LoVo (cell line): ENCODE measurements at places on chromosomes 1 and 21.

DNA sequence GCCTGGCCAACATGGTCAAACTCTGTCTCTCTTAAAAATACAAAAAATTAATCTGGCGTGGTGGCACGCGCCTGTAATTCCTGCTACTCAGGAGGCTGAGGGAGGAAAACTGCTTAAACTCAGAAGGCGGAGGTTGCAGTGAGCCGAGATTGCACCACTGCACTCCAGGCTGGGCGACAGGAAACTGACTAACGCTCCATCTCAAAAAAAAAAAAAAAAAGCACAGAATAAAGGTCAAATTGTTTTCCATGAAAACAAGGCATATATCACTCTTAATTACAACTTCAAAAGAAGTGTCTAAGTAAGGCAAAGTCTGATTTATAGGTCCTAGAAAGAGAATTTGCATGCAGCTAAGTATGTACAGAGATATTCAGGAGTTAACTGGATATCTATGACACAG lies 25.6 kb downstream of the EYA3 start:
- no peak for DNase-seq

- peak; percentile 37 for DNase-seq
Observed at GRCh38 chr1:91846007-91846638, 39.8 kb downstream of the TGFBR3 start.

- no peak for DNase-seq
Observed at GRCh38 chr1:22551591-22551990, 11.7 kb upstream of the EPHA8 start.

DNA sequence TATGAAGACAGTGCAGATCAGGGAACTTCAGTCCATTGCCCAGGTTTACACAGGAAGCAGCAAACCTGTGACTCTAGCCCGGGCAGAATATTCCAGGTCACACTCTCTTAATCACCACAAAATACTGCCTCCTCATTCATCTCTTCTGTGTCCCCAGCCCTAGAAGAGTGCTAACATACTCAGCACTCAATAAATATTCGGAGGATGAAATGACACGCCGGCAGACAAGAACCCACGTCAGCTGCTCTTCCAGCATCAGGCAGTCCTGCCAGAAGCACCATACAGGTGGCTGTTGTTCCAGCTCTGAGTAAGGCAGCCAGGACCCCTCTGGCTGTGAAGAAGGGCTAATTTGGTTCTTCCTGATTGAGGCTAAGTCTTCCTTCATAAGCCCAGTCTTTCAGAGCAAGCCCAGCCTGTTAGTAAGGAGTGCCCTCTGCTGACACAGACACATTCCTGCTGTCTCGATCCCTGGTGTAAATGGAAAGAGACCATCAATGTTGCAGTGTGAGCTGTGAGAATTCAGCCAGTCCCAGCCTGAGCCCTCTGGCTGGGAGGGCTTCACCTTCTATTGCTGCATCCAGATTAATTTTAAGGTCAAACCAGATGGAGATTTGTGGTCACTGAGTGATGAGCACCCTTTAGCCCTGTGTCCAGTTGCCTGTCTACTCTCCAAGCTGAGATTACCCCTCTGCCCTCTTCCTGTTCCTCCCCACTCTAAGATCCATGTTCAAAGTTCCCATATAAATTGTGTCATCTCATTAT lies 45.0 kb upstream of the KIRREL1 start:
- no peak for DNase-seq

DNA sequence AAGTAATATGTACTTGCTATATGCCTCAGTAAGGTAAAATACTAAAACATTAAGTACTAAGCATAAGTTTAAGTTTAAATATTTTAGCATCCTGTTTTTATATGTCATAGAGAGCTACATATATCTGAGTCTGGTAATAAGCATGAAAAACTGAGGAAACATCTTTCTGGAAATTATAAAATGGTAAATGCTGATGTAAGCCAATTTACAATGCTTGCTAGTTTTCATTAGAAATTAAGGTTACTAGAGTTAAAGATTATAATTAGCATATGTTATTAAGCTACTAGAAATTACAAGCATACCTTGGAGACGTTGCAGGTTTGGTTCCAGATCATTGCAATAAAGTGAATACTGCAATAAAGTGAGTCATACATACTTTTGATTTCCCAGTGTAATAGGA lies 477.0 kb upstream of the LRRC7 start:
- DNase-seq = no peak

GRCh38 chr1:230381049-230381467 lies 45.1 kb downstream of the PGBD5 start:
- no peak for DNase-seq

GRCh38 chr1:228337711-228338520 lies 68.7 kb downstream of the TRIM11 start:
- DNase-seq = no peak
